ENCODE measurements at places on chromosomes 5 and 9. TPM values are rescaled to one million over a fixed set of nuclear protein-coding genes. Genes with fewer than 3 reads are reported as not detected.

DNA sequence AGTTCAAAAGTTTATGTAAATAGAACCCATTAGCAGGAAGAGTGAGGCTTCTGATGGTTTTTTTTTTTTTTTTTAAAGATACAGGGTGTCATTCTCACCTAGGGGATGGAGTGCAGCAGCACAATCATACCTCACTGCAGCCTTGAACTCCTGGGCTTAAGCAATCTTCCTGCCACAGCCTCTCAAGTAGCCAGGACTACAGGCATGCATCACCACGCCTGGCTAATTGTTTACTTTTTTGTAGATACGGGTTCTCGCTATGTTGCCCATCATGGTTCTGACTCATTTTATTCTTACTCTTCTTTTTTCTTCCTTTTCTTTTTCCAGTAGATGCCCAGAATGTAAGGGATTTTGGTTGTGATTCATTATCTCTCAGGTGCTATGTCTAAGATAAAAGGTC is 201.1 kb downstream of the NNT start:
- DNase-seq = peak; percentile 17

DNA sequence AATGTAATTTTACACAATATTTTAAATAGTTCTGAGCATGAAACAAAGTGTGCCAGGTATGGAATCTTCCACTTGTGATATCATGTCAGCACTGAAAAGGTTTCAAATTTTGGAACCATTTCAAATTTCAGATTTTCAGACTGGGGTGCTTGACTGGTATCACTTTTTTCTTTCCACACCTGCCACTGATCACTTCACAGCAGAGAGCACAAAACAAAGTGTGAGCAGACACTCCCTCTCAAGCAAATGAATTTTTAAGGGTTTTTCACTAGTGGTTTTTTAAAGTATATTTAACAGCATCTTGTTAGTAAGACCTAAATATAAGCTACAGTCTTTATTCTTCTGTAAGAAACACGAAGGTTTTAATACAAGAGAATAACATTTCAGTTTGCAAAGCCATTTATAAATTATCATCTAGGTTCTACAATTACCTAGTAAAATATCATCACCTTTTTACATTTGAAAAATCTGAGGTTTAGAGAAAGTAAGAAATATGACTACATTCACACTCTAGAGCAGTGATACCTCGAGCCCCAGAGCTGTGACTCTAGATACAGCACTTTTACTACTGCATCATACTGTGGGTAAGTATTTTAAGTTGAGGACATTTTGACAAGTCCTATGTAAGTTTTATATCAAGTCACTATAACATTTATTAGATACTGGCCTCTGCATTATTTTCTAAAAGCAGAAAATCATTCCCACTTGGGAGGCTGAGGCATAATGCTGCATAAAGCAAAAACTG is 14.6 kb downstream of the GOLPH3 start:
- DNase-seq = no peak

- DNase-seq = no peak
Observed at GRCh38 chr9:124766815-124767554, 4.1 kb downstream of the NR6A1 start.

DNA sequence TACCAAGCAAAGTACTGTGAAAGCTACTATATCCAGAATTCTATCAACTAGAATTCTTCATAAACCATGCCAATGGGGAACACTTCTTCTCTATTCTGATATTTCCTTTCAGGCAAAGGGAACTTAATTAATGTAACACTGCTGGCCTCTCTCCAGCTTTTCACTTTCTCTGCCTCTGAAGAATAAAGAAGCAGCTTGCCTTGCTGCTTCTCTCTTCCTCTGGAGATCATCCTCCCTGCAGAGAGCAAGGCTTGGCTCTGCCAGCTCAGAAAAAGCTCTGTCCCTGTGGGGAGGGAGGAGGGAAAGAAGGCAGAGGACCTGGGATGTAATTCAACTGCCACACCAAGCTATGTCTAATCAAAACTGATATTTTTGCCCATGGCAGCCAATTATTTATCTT is 6.5 kb downstream of the CTNND2 start:
- DNase-seq = no peak

- no peak for DNase-seq
Observed at GRCh38 chr5:40022057-40022456, 597.3 kb upstream of the DAB2 start.

DNA sequence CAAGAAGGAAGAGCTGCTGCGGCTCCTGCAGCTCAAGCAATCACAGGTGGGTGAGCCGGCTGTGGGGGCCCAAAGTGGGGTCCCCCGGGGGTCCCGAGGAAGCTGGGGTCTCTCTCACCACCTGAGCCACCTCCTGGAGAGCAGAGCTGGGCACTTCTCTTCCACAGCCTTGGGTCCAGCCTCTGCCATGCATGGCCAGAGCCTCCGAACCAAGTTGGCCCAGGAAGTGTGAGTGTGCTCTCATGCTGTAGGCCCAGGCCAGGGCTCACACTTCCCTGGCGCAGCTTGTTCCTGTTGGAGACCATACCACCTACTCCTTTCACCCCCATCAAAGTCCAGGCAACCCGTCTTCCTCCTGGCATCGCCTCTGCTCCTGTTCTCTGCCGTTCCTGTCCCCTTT is 19.7 kb downstream of the HMCN2 start:
- DNase-seq = no peak

Gene CBY3
- total RNA-seq = not detected

All from HT1080 (cell line).